NCI-H187 treated with DMSO at 0.1 percent for 48 hours (cell line): ENCODE measurements at places on chromosomes 5 and 9.
A peak's percentile ranks its signal among the peaks of the same experiment; 100 is the strongest.

DNA sequence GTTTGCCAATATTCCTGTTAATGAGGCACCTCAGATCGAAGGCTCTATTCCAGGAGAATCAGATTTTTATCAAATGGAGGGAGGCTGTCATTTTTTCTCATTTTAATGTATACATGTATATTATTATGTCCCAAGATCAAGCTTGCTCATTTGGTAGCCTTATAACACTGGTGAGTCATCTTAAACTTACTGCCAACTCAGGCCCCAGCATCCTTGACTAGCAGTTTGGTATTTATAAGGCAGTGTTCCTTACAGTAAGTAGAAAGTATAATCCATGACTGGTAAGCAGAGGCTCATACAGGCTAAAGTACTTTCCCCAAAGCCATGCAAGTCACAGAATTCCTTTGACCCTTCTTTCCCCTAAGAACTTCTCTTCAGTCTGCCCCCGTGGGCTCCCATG, 90.7 kb upstream of the NR3C1 start:
- DNase-seq: no peak

DNA sequence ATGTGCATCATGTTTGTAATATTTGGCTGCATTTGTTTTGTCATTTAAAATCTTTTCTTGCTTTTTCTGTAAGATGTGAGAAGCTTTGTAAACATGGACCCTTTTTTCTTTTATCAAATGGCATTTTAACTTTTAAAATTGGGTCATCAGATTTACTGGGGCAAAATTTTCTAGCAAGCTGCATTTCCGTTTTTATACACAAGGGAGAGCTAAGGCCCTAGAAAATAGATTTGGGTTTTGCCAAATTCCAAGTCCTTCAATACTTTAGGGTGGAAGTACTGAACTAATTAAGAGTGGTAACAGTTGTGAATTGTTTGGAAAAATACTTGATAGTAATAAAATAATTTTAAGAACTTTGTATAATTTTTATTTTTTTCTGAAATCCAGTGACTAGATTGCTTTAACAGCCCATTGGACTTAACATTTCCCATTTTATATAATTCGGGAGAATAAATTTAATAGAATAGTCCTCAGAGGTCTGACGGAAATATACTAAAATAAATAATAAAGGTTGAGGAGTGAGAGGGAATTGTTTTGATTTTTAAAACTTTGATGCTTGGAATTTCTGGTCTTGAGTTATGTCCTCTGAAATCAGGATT, 117.4 kb downstream of the SMARCA2 start:
- no peak for DNase-seq

DNA sequence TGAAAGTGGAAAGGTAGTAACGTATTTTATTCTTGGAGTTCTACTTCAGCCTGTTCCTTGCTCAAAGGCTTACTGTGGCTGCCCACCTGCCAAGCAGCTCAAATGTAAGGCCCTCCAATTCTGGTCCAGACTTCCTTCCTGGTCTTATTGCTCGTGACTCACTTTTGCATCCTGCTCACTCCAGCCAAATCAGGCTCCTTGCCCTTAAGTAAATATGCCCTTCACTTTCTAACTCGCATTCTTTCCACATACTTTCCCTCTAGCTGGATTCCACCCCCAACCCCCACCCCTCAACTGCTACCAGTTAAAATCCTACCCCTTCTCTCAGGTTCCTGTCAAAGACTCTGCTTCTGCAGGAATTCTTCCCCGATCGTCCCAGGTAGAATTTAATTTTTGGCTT, 96.6 kb downstream of the GALNT10 start:
- DNase-seq: no peak

- DNase-seq: no peak
Observed at GRCh38 chr5:65867542-65868195, 58.7 kb upstream of the ERBIN start.

DNA sequence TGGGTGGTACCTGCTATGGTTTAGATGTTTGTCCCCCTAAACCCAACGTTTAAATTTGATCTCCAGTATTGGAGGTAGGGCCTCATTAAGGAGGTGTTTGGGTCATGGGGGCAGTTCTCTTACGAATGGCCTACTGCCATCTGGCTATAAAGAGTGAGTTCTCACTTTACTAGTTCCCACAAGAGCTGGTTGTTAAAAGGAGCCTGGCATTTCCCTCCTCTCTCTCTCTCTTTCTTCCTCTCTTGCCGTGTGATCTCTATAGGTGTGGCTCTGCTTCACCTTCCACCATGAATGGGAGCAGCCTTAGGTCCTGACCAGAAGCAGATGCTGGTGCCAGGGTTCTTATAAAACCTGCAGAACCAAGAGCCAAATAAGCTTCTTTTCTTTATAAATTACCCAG, 193.2 kb upstream of the CDH6 start:
- DNase-seq: no peak

GRCh38 chr5:127660047-127660733, 11.3 kb downstream of the CTXN3 start:
- no peak for DNase-seq

GRCh38 chr9:29999645-30000044, 2384.8 kb upstream of the ACO1 start:
- no peak for DNase-seq

DNA sequence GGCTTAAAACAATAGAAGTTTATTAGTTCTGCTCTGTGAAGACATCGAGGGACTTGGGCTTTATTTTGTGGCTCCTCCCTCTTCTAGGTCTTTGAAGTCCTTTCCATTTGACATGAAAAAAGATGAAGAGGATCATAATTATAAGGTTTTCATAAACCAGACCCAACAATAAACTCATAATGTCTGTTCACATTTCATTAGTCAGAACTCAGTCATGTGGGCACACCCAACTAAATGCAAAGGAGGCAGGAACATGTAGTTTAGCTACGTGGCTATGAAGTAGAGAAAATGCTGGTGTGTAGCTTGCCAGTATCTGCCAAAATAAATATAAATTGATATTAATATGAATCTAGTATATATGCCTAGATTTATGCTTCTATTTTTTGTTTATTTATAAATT, 393.9 kb upstream of the C9orf72 start:
- no peak for DNase-seq

- no peak for DNase-seq
Observed at GRCh38 chr5:89336111-89336510, 453.1 kb upstream of the MEF2C start.

DNA sequence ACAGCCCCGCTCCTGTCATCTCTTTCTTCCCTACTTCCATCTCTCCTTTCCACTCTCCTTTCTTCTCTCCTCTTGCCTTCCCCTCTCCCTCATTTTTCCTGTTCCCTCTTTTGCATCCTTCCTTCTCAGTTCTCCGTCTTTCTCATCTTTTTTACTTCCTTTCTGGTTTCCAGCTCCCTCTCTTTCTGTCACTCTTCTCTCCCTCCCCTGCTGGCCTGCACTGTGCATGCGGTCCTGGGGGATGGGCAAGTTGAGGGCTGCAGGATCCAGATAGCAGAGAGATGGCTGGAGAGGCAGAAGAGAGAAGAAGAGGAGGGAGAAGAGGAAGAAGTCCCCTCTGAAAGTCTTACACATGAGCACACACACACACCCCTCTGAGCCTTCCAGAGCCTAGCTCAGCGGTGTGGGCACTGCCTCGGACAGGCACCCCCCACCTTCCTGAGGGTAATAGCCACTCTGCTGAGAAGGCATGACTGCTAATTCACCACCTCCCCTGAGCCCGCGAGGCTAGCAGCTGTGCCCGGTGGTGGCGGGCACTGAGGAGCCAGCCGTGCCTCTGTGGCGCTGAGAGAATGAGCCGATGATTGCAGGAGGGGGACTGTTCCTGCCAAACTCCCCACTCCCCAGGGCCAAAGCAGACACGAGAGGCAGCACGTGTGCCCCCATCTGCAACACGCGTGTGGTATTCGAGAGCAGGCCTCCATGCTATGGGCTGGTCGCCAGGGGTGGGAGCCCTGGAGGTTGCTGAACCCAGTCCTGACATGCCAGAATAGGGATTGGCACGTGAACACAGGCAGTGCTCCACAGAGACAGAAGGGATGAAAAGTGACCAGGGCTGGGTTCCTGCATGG, 3.7 kb upstream of the CAMK2A start:
- DNase-seq: no peak

GRCh38 chr5:178994580-178995340, at the start of gene GRM6:
GRM6 (minus strand) TSS chr5:178995320; CDS start chr5:178994944, 376 bp downstream.
- DNase-seq: no peak

GRCh38 chr5:39648848-39649227, 224.1 kb upstream of the DAB2 start:
- no peak for DNase-seq

GRCh38 chr9:131068076-131068816, 28.1 kb upstream of the AIF1L start:
- DNase-seq: no peak

GRCh38 chr5:179316111-179316551, 29.1 kb downstream of the ADAMTS2 start:
- DNase-seq: no peak

DNA sequence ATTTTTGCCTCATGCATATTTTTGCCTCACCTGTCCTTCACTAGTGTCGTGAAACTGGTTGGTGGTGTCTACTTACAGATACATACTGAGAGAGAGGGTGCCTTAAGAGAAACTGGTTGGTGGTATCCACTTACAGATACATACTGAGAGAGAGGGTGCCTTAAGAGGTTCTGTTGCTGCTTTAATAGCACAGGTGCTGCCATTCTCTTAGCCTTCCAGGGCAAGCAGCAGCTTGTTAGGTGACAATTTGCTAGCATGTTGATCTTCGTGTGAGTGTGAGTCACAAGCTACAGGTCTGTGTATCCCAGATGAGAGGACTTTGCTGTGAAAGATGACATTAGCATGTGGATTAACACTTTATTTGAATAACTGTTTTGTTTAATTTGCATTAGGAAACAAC, 1.4 kb downstream of the PTTG1 start:
- DNase-seq: peak; percentile 81

GRCh38 chr9:10704720-10705119, 91.9 kb upstream of the PTPRD start:
- DNase-seq: no peak

DNA sequence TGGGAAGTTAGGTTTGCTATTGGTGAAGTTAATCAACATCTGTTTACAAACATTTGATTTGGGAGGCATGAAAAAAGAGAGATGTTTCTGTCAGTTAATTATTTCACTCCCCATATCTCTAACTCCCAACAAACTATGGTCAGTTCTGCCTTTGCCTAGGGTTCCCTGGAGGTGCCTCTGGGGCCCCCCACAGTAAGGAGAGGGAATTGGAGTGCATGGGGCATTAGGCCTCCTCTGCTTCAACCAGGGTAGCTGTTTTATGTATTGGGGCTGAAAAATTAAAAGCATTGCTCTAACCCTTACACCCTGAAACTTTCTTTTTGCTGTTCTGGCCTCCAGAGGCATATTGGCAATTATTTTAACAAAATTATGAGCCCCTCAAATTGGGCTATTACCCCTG, 32.3 kb downstream of the RUSC2 start:
- no peak for DNase-seq

GRCh38 chr9:3517377-3518048, 8.3 kb downstream of the RFX3 start:
- DNase-seq: no peak

DNA sequence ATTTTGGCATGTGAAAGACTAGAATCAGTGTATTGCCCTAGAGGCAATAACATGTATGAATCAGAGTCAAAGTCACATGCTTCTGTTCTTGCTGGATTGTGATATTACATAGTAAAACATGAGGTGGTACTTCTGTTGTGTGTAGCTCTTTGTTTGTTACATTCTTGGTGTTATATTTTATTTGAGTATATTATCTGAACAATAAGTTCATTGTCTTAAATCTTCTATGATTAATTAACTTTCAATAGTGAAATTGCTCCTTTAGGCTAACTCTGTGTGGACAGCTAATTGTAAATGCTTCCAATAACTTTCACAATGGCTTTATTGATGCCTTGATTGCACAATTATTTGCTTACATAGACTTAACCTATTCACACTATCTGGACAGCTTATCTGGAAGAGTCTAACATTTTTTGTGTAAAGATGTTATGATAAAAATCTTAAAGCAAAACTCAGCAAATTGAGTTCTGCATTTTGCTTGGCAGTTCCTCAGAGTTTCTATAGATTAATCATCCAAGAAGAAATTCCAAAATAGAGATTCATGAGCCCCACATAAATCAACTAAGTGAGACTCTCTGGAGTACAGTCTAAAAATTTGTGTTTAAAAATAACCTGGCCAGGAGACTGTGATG, 239.6 kb upstream of the TUSC1 start:
- no peak for DNase-seq

DNA sequence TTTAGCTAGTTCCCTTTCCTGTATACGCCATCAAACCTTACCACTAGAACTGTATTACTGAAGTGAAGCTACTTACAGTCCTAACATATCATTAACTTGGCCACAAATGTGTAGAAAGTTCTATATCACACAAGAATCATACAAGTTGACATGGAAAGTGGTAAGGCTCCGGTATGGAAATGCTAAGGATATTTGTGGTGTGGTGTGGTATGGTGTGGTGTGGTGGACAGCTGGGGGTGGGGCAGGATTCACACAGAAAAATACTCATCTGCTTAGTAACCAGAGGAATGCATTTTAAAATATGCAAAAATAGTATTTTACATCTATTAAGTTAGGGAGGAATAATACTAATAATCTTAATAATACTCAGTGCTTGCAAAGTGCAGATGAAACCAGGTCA, 69.4 kb downstream of the TRPC7 start:
- DNase-seq: no peak

DNA sequence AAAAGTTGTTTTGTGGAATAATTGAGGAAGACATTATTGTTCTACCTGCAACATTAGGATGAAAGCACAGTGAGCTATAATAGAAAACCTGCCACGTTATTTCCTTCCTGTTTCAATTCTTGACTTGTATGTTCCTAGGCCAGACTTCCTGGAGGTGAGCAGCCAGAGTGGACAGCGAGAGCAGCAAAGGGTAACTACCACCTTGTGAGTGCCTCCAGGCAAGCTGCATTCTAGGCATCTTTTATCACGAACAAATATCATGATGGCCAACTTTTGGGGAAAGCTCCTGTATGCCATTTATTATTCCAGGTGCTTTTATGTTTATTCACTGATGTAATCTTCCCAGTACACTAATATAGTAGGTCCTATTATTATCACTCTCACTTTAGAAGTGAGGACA, 34.0 kb upstream of the ZSWIM6 start:
- no peak for DNase-seq

- DNase-seq: no peak
Observed at GRCh38 chr5:6036006-6036405, 342.3 kb downstream of the MED10 start.

DNA sequence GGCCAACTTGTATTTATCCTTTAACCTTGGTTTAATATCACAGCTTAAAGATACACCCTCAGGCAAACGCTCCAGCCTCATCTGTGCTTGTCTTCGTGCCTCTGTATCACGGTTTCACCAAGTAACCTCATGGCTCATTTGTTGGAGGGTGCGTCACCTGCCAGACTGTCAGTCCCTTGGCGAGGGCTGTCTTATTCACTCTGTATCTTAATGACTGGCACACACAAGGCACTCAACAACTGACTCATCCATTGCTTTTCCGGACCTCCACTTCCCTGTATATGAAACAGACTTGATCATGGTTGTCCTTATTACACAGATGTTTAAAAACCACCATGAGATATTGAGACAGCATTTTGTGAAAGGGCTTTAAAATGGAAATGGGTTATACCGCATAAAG, 28.0 kb downstream of the LCP2 start:
- DNase-seq: no peak
